ENCODE measurements at places on chromosomes 12 and 14. TPM values are rescaled to one million over a fixed set of nuclear protein-coding genes. Genes with fewer than 3 reads are reported as not detected.

IFNG gene
- total RNA-seq = not detected

RNASE1 gene
- not detected for total RNA-seq

GRCh38 chr14:24669651-24670050 is 35.7 kb upstream of the GZMB start:
- H3K27me3 ChIP-seq = peaks cover 7% of the 10 kb centered on the region
- DNase-seq = no peak

DNA sequence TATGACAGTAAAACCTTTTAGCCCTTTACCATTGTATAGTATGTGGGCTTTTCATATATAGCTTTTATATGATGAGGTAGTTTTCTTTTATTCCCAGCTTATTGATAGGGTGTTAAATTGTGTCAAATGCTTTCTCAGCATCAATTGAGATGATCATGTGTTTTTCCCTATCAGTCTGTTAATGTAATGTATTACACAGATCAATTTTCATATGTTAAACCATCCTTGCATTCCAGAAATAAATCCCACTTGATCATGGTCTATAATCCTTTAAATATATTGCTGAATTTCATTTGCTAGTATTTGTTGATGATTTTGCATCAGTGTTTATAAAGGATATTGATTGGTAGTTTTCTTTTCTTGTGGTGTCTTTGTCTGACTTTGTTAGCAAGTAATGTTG is 603.9 kb downstream of the TRHDE start:
- no peaks in the 10 kb centered on the region for H3K36me3 ChIP-seq
- H3K27ac ChIP-seq = no peak overlapping the region
- H3K4me3 ChIP-seq = no peak overlapping the region

KLHL33 gene
- not detected for total RNA-seq

DNA sequence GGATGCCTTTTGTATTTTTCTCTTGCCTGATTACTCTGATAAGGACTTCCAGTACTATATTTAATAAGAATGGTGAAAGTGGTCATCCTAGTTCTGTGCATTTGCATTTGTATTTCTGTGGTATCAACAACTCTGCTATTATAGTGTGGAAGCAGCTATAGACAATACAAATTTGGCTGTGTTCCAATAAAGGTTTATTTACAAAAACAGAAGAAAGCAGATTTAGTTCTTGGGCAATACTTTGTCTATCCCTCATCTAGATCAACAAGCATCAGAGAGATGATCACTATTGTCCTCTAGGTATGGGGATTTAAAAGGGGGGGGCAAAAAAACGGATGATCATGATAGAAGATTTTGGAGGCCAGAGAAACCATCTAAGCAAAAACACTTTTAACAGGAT is 19.1 kb upstream of the BTG1 start:
- H3K36me3 ChIP-seq = no peaks in the 10 kb centered on the region
- H3K27ac ChIP-seq = no peak overlapping the region
- no peak for DNase-seq
- no peaks in the 10 kb centered on the region for H3K4me1 ChIP-seq
- no peak overlapping the region for H3K4me3 ChIP-seq
- H3K27me3 ChIP-seq = no peaks in the 10 kb centered on the region

- no peak for DNase-seq
- H3K27ac ChIP-seq = no peak overlapping the region
- H3K4me3 ChIP-seq = no peak overlapping the region
- H3K4me1 ChIP-seq = no peaks in the 10 kb centered on the region
- H3K36me3 ChIP-seq = no peaks in the 10 kb centered on the region
Observed at GRCh38 chr12:85633491-85633890, 202.7 kb downstream of the RASSF9 start.

PLCZ1 gene
- not detected for total RNA-seq

- DNase-seq = no peak
- H3K4me1 ChIP-seq = peaks cover 7% of the 10 kb centered on the region
- no peak overlapping the region for H3K27ac ChIP-seq
Observed at GRCh38 chr12:57875753-57876547, 29.4 kb upstream of the CTDSP2 start.

DNA sequence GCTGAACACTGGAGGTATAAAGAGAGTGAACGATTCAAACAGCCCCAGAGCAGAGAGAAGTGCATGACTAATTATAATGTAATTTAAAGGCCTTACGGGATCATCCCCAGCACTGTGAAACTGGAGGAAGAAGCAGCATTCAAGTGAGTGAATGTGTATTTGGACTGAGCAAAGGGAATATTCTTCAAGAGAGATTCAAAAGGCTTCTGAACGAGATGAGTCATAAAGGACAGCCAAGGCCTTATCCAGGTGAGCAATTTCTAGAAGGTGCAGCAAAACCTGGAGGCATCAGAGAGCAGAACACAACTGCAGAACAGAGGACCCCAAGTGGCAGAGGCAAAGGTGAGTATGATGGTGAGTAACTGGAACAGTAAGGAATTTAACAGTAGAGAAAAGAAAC is 127.2 kb downstream of the BCAT1 start:
- no peaks in the 10 kb centered on the region for H3K4me1 ChIP-seq
- no peaks in the 10 kb centered on the region for H3K27me3 ChIP-seq
- DNase-seq = no peak

- no peak within 1 kb of the TSS for H3K27ac ChIP-seq
- peak; percentile 8 for DNase-seq
- peak within 1 kb of the TSS; percentile 56 for H3K4me3 ChIP-seq
- H3K27me3 ChIP-seq = peaks cover 29% of the 10 kb centered on the region
- H3K36me3 ChIP-seq = no peaks in the 10 kb centered on the region
Observed at GRCh38 chr12:47079468-47079980, at the start of the genes AMIGO2 and PCED1B. Gene AMIGO2 (minus strand): TSS chr12:47079959. CDS start chr12:47079002, 957 bp downstream. Gene PCED1B (plus strand): TSS chr12:47079621. CDS start chr12:47235064, 155,443 bp downstream.

GRCh38 chr12:75631831-75632230 is 120.4 kb upstream of the KRR1 start:
- no peak for DNase-seq
- H3K4me3 ChIP-seq = no peak overlapping the region
- no peak overlapping the region for H3K27ac ChIP-seq
- no peaks in the 10 kb centered on the region for H3K27me3 ChIP-seq
- no peaks in the 10 kb centered on the region for H3K36me3 ChIP-seq

DNA sequence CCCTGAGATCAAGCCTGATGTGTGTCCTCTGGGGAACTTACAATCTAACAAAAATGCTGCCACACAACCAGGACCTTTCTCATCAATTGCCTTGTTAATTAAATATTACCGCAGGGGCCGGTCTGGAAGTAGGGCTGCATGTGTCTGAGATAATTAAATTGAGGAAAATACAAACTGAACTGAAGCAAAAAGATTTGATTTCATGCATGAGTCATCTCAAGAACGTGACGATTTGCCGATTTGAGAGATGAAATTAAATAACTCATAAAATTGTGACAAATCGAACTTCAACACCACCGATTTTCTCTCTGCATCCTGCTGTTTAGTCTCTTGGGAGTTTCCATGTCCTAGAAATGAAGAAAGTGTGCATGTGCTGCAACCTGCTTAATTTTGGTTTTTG is 94.6 kb upstream of the DAAM1 start:
- H3K27ac ChIP-seq = no peak overlapping the region
- DNase-seq = no peak
- H3K4me1 ChIP-seq = no peaks in the 10 kb centered on the region

GRCh38 chr14:45587142-45587541 is 334.1 kb upstream of the MIS18BP1 start:
- no peak for DNase-seq
- H3K4me3 ChIP-seq = no peak overlapping the region
- H3K4me1 ChIP-seq = no peaks in the 10 kb centered on the region

GRCh38 chr14:22656945-22657731 is 13.0 kb upstream of the OR6J1 start:
- H3K36me3 ChIP-seq = no peaks in the 10 kb centered on the region
- H3K27me3 ChIP-seq = peaks cover 2% of the 10 kb centered on the region
- peaks cover 16% of the 10 kb centered on the region for H3K4me1 ChIP-seq

DNA sequence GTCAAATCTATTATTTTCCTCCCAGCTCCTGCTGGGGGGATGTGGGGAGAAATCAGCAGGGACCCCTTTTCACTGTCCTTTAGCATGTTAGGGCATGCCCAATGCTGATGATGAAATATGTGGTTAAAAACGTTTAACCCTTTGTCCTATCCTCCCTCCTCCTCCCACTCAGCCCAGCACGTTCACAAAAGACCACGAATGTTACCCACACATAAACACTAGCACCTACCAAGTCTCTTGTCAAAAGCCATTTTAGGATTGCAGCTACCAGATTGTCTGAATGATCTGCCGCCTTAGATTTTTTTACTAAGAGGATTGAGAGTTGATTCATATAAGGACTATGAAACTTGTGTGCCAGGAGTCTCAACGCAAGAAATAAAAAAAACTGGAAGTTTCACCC is 70.4 kb downstream of the TBK1 start:
- no peak for DNase-seq
- H3K4me3 ChIP-seq = no peak overlapping the region
- H3K36me3 ChIP-seq = no peaks in the 10 kb centered on the region

Data from HepG2 (cell line).